ENCODE measurements at places on chromosomes 5 and 9.
A peak's percentile ranks its signal among the peaks of the same experiment; 100 is the strongest.

DNA sequence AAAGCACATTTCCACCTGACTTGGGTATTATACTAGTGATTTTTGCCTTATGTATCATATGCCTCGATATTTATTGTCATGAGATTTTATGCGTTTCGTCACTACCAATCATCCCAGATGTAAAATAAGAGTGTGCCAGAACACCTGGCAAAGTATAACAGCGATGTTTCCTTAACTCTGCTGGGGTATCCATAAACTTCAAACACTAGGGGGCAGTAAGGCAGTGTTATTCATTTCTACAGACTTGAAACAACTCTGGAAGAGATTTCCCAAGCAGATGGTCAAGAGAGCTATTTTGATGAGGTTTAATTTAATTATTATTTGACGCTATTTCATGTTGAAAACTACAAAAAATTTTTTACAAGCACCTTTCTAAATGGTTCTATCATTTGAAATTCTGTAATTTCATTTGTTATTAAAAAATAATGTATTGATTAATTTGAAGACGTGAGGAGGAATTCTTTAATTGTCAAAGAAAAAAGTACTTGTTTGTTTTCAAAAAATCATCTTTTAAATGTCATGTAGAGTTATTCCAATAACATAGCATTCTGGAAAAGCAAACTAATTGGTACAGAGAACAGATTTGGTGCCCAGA lies 388.5 kb upstream of the CTNND2 start:
- no peak for DNase-seq

DNA sequence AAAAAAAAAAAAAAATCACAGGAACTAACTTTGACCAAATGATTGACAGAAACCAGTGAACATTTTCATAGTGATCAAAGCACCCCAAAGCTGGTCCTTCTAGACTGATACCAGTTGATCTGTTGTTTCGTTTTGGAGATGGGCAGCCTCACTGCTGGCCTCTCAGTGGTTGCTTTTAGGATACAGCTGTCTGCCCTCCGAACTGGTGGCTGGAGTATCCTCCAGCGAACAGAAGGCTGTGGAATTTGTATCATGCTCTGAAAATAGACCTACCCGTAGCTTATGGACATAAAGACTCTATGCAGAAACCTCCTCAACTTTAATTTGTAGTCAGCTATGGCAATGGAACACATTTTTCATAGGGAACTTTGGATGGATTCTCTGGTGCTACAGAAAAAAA lies 49.0 kb downstream of the DCP2 start:
- no peak for DNase-seq

DNA sequence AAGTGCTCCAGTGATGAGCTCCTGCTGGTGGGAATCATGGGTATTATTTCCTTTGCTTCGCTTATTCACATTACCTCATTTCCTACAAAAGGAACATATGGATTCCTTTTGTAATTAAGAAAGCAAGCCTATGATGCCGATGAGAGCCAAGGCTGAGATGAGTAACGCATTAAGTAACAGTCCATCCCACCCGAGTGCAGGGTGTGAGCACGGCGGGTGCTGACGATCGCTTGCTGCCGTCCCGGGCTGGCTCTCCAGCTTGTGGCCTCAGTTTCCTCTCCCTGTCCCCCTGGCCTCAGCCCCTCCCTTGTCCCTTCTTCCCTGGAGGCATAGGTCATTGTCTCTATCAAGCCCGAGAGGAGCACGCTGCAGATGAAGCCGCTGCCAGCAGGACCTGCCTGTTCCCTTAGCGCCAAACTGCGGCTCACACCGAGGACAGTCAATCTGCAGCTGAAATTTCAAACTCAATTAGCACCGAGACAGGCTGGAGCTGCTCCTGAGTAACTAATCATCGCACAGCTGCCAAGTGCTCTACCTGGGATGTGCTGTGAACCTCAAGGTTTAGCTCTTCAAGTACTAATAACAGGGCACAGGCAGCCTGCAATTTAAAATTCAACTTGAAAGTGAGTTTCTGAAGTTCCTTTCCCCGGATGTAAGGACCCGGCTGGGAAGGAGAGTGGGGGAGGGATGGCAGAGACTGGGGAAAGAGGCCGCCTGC lies 115.2 kb upstream of the RAPGEF1 start:
- DNase-seq: no peak

- no peak for DNase-seq
These were observed 10.1 kb upstream of the TRAF1 start for GRCh38 chr9:120936764-120937122.

DNA sequence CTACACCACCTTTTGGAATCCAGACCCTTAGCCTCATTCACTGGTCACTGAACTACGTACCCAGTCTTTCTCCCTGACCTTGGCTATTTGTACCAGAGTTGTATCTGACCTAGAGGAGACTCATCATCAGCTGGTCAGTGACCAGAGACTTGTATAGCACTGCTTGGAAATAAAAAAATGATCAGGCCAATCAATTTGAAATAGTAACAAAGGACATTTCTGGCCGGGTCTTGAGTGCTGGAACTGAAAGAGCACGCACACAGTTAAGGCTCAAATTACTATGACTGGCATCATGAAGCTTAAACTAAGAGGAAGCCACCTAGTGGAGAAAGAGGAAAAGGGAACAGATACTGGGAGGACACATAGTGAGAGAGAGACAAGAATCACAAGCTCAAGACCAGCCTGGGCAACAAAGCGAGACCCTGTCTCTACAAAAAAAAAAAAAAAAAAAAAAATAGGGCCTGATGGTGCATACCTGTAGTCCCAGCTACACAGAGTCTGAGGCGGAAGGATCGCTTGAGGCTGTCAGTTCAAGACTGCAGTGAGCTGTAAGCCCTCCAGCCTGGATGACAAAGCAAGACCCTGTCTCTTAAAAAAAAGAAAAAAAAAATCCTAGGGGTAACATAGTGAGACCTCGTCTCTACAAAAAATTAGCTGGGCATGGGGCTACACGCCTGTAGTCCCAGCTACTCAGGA lies 12.8 kb upstream of the SRP19 start:
- DNase-seq: no peak

- no peak for DNase-seq
These were observed 502 bp upstream of the PTGR1 start for GRCh38 chr9:111599955-111600343.

- DNase-seq: peak; percentile 15
These were observed at the start of gene SEMA5A for GRCh38 chr5:9545992-9546851. SEMA5A (minus strand) TSS chr5:9546075; CDS start chr5:9379946, 166,129 bp downstream.

- no peak for DNase-seq
These were observed 4.0 kb downstream of the ENC1 start for GRCh38 chr5:74636552-74636951.

GRCh38 chr5:175678074-175678473 lies 20.2 kb downstream of the HRH2 start:
- no peak for DNase-seq

DNA sequence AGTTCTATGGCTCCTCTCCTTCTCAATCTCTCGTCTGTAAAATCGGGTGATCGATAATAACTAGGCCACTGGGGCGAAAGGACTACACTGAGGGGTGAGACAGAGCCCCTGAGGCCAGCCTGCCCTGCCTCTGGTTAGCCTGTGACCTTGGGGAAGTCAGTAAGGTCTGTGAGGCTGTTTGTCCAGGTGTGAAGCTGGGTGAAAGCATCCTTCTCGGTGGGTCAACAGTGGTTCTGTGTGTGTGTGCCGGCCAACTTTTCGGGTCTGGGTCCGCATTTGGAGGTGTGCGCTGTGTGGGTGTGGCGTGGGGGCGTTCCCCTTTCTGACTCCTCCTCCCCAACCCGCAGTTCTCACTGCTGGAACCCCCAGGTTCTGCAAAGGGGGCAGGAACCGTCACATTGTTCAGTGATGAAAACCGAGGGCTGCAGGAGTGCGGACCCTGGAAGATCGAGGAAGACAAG lies 5.0 kb upstream of the RNF44 start:
- DNase-seq: no peak

- no peak for DNase-seq
These were observed 35.6 kb downstream of the PTTG1 start for GRCh38 chr5:160457252-160457651.

DNA sequence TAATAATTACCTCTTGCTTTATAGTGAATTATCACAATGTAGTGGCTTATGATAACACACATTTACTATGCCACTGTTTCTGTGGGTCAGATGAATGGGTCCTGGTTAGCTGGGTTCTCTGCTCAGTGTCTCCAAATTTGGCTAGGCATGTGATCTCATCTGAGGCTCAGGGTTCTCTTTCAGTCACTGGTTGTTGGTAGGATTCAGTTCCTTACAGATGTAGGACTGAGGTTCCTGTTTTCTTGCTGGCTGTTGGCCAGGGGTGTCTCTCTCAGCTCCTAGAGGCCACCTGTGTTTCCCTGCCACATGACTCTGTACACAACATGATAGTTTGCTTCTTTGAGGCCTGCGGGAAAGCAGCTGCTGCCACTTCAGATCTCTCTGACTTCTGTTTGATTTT lies 7.1 kb downstream of the NFX1 start:
- no peak for DNase-seq

DNA sequence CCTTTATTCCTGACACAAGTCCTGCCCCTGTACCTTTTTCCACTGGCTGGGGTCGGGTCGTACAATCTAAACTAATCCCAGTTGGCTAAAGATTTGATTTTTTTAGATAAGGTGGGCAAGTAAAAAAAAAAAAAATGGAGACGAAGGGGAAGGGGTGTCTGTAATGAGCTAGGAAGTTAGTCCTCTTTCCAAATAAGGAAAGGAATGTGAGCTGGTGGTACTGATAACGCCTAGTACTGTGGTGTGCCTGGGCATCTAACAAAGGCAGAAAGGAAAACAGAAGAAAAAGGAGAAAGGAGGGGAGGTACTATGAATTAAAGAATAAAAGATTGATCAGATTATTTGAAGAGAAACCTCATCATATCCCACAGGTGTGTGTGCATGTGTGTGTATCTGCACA lies 21.3 kb downstream of the PRDM9 start:
- no peak for DNase-seq

DNA sequence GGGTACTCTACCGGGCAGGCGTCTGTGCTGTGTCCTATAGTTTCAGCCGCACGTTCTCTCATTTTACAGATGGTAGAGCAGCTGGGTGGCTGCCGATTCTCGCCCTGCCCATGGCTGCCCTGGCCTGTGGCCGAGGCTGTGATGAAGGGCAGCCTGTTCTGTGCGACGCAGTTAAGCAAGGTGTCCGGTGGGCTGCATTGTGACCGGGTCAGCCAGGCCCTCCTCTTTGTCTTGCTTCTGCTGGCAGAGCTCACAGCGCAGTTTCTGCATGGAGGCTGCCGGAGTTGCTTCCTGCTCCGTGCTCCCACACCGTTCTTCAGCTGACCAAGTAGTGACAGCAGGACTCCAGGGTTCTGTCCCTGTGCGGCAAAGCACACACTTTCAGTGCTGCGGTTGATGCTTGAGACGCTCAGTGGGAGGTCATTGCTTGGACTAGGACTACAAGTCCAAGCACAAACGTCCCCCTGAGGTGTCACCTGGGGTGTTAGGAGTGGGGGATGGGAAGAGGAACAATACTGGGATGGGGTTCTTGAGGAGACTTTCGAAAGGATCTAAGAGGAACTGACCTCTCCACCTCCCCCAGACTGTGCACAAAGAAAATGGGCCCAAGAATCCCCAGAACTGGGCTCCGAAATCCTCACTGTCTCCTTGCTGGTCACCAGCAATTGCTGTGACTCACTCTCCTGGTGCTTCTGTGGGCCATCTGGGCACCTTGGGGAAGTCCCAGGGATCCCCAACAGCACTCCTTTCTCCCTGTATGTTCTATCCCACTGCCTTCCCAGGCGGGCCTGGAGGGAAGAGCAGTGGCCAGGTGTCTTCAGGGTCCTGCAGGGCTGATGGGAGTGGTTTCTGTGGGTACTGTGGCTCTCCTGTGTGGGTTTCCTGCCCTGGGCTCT lies 58.2 kb downstream of the GADD45G start:
- no peak for DNase-seq

DNA sequence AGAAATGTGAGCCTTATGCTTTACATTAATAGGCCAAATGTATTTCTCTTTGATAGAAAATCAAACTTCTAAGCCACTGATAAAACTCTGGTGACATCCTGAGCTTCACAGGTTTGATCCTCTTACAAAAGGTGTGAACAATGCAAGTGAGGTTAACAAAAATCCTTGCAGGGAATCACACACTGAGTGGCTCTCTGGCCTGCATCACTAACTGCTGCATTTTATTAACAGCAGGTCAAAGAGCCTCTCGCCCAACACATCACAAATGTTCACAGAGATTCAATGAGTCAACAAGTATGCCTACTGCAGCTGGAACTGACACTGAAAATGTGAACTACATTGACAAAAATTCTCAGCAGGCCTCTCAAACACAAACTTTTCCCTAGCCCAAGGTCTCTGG lies 122.3 kb downstream of the SEMA5A start:
- no peak for DNase-seq

GRCh38 chr9:115234094-115234493 lies 116.1 kb upstream of the TNC start:
- no peak for DNase-seq

DNA sequence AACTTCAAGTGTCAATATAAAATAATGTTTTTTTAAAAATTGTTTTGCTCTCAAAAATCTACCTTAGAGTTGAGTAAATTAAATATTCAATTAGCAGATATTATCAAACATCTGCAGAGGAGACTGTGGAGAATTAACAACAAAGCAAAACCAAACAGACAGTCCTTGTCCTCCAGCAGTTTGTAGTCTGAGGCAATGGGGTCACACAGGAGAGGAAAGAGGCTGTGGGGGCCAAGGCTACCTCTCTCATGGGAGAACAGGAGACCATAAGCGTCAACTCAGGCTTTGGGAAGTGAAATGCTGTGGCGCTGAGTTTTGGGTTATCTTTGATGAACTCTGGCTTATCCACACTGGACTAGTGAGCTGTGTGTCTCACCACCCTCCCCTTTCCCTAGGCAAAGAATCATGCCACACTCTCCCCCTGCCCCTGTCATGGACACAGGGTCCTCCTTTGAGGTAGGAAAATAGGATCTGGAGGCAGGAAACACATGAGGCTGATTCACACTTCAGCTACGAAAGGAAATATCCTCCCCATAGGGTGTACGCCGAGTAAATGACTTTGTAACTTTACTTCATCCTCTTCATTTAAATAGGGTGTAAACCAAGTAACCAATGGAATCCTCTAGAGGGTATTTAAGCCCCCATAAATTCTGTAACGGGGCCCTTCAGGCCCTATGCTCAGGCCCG lies 152.7 kb downstream of the FSTL4 start:
- DNase-seq: no peak

DNA sequence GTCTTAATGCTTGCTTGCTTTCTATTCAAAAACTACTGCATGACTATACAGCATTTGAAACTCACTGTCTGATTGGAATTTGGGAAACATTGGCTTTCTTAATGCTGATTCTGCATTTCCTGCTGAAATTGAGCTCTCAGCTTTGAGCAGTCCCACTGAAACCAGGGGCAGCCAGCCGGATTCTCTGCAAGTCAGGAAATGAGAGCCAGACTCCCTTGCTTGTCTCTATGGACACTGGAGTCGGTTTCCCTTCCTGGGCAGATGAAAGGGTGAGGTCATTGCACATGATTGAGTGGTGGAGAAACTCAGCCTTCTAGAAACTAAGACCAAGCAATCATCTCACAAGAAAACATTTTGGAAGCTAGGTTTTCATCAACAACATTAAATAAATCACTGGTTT lies 119.7 kb upstream of the SPATA31C2 start:
- DNase-seq: no peak

Measured in stimulated activated CD8-positive, alpha-beta memory T cell treated with anti-CD3 and anti-CD28 coated beads, Interleukin-2, amount 100 ng/mL, for 1 hour (primary cell).